Endothelial cell of umbilical vein (primary cell): ENCODE measurements at places on chromosomes 2 and 18.
A peak's percentile ranks its signal among the peaks of the same experiment; 100 is the strongest.

- no peak for DNase-seq
Measured at GRCh38 chr2:152319822-152320570, 15.0 kb upstream of the FMNL2 start.

- no peak for DNase-seq
Measured at GRCh38 chr18:26470011-26470637, 78.2 kb downstream of the KCTD1 start.

- DNase-seq, result peak; percentile 28
Measured at GRCh38 chr2:138415985-138416384, 85.6 kb upstream of the SPOPL start.

GRCh38 chr2:51149725-51150124, 117.8 kb upstream of the NRXN1 start:
- DNase-seq, result no peak

DNA sequence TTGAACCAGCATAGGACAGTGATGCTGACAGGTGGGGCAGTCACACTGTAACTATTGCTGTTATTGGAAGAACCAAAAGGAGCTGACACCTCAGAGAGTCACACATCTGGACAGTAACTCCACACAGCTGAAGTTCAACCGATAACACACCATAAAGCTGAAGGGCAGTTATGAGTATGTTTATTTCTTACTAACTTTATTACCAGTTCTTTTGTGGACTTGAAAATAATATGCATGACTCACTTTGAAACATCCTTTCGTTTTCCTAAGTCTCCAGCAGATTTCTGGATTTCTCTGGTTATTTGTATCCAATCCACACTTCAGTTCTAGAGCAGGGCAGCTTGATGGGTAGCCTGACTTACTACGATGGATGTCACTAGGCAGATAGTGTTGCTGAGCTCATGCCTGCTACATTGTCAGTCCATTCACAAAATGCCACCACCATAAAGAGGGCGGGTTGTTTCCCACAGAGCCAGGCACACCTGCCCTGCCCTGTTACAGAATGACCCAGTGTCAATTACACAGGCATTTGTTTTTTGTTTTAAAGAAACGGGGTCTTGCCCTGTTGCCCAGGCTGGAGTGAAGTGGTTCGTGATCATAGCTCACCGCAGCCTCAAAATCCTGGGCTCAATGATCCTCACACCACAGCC, 8.4 kb upstream of the AGBL5 start:
- DNase-seq, result no peak
